ENCODE measurements at places on chromosomes 3 and 15.
A peak's percentile ranks its signal among the peaks of the same experiment; 100 is the strongest.

DNA sequence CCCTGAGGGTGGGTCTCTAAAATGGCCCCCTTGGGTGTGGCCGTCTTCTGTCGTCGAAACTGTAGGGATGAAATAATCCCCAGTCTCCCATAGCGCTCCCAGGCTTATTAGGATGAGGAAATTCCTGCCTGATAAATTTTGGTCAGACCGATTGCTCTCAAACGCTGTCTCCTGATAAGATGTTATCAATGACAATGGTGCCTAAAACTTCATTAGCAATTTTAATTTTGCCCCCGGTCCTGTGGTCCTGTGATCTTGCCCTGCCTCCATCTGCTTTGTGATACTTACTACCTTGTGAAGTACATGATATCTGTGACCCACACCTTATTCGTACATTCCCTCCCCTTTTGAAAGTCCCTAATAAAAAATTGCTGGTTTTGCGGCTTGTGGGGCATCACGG, 5.1 kb upstream of the RAB7A start:
- no peak for DNase-seq

- DNase-seq, result no peak
Measured at GRCh38 chr3:23112491-23112890, 90.6 kb upstream of the UBE2E2 start.

DNA sequence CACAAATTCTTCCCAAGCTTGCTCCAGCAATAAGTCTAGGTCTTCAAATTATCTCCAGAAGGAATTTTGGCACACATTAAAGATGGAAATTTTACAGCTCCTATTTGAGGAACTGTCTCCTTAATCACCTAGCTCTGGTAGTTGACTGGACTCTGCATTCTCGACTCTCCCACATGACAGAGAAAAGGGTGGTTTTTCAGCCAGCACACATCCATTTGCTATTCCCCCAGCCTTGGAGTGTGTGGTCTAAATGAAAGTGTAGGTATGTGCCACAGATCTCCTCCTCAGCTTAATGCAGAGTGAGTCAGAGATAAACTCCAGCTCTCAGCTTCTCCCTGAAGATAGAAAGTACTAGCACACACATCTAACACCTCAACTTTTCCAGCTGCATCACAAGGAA, 62.2 kb upstream of the ALCAM start:
- no peak for DNase-seq

- DNase-seq, result peak; percentile 63
Measured at GRCh38 chr15:92069308-92070250, 216.1 kb downstream of the SLCO3A1 start.

DNA sequence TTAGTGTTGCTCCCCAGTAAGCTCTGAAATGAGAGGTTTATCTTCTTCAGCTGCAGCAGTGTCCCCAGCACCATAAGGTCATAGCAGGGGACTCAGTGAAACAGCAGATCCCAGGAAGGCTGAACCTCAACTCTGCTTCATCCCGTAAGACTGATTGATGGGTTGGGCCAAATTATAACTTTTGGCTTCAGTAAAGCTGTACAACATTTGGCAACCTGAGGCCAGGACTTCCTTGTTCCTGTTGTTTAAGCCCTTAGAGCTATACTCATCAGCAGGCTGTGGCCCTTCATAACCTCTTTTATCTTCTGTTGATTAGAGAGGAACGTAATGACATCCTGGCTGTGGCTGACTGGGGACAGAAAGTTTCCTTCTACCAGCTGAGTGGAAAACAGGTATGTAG, 29.0 kb downstream of the IFT122 start:
- no peak for DNase-seq

DNA sequence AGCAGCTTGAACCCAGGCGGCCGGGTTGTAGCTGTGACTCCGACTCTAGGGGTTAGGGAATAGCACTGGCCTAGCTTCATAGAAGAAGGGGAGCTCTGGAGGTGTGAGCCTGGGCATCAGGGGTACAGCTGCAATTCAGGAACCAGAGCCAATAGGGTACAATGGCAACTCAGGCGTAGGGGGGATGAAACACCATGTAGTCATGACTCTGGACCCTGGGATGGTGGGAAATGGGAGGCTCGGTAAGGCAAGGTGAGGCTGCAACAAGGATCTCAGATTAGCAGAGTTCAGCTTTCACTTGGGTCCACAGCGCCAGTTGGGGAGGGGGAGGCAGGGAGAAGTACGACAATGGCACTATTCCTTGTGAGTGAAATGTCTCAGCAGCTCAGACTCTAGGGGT, 210.2 kb upstream of the LYSMD4 start:
- no peak for DNase-seq

DNA sequence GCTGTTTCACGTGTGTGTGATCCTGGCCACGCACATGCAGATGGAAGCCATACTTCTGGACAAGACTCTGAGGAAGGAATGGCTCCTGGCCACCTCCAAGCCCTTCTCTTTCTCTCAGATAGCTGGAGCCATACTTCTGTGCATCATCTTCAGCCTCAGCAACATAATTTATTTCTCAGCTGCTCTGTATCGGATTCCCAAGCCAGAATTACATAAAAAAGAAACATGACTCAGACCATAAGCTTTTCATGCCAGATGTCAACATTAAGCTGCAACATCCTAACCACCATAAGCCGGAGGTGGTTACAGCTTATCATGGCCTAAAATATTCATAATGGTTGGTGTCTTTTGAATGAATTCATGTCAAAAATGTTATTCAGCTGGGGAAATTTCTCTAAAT, 10.6 kb upstream of the KIF23 start:
- no peak for DNase-seq

- no peak for DNase-seq
Measured at GRCh38 chr3:159776779-159777178, 211.9 kb upstream of the IL12A start.

DNA sequence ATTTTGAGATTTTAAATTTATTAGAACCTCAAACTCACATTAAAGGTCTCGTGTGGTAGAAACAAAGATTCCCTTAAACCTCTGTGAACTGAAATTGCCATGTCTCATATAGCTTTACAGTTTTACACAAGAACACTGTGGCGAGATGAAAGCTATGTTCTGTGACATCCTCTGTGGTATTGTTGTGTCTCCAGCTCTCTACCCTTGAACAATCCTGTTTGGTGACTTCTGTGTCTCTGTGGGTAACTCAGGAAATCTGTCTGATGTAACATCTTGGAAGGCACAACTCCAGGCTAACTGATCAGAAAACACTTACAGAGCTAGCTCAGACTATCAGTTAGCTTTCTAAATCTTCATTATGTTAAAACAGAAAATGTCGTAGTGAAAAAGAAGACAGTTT, 318.8 kb upstream of the GBE1 start:
- no peak for DNase-seq

DNA sequence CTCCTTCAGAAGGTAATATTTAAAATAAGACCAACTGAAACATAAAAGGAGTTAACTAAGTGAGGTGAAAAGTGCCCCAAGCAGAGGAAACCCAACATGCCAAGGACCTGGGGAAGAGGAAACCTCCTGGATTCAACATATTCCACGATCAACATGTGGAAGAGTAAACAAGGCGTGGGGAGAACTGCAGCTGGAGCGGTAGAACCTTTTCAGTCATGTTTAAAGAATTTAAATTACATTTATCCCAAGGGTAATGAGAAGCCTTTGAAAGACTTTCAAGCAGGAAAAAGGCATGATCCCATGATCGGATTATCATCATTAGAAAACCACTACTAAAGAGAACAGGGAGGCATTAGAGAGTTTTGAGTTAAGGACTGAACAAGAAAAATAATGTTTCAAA, 330.7 kb downstream of the FHIT start:
- no peak for DNase-seq

GRCh38 chr15:91491101-91491950, 362.2 kb upstream of the SLCO3A1 start:
- DNase-seq, result no peak

Measured in CD4-positive, alpha-beta T cell treated with Interleukin-6 for 4 hours (primary cell).